ENCODE measurements at places on chromosomes 4 and X.

DNA sequence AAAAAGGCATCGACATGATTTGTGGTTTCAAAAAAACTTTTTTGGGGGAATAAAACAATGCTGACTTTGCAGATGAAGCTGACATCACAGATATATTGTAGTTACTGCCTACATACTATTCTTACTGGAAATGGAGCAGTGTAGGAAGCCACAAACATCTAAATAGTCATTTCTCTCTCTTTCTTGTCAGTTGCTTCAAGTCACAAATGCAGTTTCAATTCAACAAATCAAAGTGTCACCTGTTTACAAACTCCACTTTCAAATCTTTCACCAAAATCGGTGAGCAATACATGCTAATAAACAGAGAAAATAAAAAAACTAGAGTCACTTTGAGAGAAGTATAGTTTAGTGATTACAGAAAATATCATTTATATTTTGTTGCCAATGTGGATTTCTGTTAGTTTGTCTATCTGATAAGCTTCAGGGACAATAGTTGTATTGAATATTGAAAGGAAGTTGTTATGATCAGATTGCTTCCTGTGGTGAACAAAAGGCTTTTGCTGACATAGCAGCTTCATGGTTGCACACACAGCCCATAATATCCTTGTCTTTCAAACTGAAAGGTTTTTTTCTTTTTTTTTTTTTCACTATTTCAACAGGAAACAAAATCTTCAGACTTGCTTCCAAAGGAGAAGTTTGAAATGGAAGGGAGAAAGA is 49.7 kb upstream of the PTPN13 start:
- no peak for DNase-seq

DNA sequence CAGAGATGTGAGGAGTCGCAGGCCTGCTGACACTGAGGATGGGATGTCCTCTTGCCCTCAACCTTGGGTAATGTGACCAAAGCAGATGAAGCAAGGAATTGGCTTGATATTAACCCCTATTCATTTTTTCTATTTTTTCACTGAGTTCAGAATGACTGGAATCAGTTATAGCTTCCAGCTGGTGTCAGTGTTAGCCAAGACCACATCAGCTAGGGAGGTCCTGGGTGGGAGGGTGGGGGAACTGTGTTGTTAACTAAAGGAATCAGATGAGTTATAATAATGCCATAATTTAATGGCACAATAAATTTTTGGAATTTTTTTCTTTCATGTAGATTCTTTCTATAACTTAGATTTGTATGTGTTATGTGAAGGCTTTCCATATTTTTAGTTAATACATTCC is 91.9 kb downstream of the EGF start:
- DNase-seq: no peak

- no peak for DNase-seq
These were observed 23.5 kb downstream of the IL1RAPL1 start for GRCh38 chrX:28610746-28611145.

DNA sequence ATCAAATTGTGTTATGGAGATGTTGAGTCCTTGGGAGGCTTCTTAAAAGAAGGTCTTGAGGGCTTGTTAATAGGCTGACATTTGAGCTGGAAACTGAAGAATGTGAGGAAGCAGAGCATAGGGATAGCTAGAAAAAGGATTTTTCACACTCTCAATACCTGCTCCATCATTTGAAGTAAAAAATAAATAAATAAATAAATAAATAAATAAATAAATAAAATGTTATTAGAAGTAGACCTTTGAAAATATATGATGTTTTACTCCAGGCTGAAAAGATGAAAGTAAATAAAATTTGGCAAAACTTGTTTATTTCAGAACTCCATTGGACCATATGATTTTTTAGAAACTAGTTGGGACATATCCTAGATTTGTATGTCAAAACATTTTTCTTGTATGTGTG is 1757.8 kb upstream of the TENM3 start:
- DNase-seq: no peak

GRCh38 chr4:108628411-108628810 is 8.0 kb downstream of the RPL34 start:
- DNase-seq: no peak

- DNase-seq: no peak
These were observed 32.7 kb upstream of the JADE1 start for GRCh38 chr4:128776794-128777216.

DNA sequence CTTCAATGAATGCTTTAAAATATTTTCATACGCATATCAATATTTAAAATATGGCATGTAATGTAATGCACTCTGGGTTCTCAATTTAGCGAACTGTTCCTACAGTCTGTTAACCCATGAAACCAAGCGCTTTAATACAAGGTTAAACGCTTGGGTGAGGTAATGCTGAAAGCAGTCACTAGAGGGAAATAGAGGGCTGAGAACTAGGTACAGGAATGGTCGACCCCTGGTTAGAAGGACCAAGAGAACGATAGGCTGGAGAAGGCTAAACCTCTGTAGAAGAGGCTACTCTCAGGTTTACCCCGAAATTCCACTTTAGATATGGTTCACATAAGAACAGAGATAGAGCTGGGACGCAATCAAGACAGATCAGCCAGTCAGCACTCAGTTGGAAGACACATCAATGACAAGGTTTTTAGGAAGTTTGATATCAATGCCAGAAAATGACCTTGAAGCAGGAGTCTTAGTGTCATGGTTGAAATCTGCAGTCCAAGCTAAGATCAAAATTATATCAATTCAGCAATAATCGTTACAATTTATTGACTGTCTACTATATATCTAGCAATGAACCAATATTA is 26.9 kb downstream of the ARSJ start:
- peak; percentile 25 for DNase-seq

GRCh38 chr4:90958256-90958895 is 831.2 kb downstream of the CCSER1 start:
- DNase-seq: no peak

DNA sequence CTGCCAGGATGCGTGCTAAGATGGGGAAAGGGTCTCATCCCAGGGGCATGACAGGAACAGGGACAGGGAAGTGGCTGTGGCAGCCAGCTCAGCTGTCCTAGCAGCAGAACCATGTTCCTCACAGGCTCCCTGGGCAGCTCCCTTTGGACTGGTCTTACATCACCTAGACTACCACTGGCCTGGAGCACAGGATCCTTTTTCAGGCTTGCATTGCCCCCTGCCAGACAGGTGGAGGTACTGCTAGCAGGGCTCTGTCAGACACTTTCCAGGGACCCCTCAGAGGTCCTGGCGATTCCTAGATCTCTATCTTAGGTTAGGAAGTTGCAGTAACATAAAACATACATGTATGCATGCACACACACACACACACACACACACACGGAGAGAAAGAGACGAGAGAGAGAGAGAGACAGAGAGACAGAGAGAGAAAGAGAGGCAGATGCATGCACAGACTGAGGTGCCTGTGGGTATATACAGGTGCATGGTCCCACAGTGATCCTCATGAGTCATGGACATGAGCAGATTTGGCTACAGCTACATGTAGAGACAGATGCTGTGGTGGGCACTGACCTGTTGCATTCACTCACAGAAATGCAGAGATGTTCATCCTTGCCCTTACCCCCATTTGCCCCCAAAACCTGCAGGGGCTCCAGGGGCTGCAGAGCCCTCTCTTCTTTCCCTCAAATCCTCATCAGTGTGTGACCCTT is 63.6 kb downstream of the STARD8 start:
- no peak for DNase-seq

DNA sequence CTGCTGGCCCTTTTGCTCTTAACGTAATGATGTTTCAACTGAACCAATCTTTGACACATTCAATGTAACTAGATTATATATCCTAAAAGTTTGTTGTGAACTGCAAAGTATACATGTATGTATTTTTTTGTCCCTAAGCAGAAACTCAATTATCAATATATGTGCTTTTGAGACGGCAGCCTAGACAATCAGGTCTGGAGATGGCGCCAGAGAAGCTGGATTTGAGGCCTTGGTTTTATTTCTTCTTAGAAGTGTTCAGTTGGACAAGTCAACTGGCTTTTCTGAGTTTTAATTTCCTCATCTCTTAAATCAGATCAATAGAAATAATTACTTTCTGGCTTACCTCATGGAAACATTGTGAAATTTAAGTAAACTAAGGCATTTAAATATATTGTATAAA is 62.5 kb downstream of the DCAF8L1 start:
- DNase-seq: no peak

GRCh38 chrX:137567682-137568232 is 1.8 kb downstream of the ZIC3 start:
- no peak for DNase-seq

DNA sequence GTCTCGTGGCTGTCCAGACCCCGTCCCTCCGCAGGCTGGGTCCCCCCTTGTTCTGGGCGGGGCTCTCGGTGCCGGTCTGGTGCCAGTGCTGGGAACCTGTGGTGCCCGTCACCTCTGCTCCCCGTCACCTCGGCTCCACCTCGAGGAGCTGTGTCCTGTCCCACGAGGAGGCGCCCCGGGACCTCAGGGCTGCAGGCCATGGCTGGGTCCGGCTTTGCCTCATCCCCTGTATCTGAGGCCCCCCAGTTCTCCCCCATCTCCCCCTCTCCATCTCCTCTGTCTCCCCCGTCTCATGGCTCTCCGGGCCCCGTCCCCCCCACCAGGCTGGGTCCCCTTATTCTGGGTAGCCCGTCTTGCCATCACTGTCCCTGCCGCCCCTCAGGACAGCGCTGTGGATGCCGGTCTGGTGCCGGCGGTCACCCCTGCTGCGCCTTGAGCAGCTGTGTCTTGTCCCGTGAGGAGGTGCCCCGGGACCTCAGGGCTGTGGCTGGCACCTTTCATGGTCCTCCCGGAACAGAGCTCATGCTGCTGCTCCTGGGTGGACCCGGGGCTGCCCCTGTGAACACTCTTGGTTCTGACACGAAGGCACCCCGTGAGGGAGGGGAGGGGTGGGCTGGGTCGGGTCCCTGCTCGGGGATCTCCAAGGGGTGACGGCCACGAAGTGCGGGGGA is 13.4 kb upstream of the GTPBP6 start:
- DNase-seq: no peak

DNA sequence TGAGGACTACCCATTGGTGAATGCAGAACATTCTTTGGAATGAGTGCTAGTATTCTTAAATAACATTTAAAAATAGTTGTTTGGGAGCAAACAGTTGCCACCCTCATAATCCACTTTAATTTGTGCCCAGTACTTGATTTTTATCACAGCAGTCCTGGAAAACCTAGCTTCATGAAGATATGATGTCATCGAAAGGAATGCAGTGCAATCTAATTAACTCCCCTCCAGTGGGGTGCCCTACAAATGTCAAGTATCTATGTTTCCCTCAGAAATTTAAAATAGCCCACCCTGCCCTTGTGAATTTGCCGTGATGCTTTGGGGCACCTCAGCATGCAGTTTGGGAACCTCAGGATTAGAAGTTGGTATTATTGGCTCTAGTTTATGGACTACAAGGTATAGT is 5.4 kb downstream of the RAB9A start:
- no peak for DNase-seq

GRCh38 chr4:148923881-148924280 is 481.7 kb upstream of the NR3C2 start:
- DNase-seq: no peak

DNA sequence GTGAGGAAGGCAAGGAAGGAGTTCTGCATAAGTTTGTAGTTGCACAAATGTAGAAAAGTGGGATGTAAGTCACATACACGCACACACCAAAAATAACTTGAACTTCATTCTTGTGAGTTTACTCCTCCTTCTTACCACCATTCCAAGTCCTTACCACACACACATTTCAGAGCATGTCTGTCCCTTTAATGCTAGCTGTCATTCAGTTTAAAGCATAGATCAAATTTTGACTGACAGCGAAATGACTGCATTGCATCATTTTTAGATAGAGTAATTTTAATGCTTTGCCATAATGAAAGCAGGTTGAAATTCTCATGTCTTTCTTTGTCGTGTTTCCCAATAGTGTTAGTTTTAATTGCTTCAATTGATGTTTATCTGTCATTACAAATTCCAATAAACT is 629.6 kb upstream of the HTR2C start:
- DNase-seq: no peak

DNA sequence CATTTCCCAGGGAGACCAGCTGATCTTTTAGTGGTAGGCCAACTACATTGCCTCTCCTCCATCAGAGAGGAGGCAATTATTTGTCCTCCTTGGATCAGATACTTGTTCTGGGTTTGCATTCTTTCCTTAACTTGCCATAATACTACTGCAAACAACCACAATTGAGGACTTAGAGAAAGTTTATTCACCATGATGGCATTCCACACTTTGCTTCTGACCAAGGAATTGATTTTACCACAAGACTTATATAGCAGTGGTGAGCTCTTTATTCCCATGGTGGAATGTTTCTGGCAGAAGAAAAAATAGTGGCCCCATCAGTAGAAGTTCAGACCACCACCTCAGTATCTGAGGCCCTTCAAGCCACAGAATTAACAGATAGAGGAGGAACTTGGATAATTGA is 123.9 kb upstream of the PPP3CA start:
- DNase-seq: no peak

DNA sequence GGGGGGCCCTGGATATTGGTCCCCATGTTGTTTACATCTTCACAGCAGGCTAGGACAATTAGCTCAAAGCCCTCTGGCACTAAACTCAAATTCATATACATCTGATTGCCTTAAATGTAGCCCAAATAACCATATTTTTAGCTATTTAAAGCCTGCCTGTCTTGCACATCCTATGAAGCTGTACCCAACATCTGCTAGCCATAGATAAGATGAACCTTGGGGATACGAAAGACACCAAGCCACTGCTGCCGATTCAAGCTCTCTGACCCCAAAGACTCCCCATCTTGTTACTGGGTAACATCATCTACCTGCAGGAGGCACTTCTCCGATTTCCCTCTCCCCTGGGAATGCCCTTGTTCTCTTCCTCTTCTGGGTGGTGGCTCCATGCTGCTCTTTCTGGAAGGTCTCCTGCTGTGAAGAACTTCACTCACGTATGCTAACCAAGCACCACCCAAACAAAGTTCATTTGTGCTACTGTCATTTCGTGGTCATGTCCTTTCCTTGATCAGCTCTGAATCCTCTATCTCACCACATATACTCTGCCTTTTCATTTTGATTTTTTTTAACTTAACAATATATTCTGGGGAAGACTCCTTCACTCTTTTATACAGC is 107.7 kb upstream of the ATXN3L start:
- DNase-seq: no peak

DNA sequence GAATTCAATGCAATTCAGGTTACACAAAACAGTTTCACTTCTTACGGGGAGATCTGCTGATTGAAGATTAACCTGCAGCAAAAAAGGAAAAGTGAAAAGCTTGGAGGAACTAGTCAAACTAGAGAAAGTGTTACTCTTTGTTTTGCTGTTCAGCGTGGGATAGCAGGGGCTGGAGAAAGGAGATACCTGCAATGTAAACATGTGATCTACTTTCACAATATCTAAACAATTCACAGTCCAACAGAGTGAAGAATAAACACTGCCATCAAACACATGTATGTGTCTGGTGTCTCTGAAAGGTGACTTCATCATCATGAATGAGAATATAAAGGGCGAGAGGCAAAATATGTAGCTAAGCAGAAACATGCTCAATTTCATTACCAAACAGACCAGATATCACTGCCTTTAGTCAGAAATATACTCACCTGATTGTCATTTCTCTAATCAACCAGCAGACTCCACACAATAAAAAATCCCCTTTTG is 26.4 kb downstream of the NIPAL1 start:
- no peak for DNase-seq

All from stimulated activated CD4-positive, alpha-beta T cell treated with anti-CD3 and anti-CD28 coated beads, Interleukin-15, amount 100 ng/mL, for 48 hours (primary cell).